ENCODE measurements at places on chromosomes 3 and 15.

GRCh38 chr15:79923079-79923514, 26.3 kb upstream of the MTHFS start:
- peak; percentile 82 for DNase-seq

DNA sequence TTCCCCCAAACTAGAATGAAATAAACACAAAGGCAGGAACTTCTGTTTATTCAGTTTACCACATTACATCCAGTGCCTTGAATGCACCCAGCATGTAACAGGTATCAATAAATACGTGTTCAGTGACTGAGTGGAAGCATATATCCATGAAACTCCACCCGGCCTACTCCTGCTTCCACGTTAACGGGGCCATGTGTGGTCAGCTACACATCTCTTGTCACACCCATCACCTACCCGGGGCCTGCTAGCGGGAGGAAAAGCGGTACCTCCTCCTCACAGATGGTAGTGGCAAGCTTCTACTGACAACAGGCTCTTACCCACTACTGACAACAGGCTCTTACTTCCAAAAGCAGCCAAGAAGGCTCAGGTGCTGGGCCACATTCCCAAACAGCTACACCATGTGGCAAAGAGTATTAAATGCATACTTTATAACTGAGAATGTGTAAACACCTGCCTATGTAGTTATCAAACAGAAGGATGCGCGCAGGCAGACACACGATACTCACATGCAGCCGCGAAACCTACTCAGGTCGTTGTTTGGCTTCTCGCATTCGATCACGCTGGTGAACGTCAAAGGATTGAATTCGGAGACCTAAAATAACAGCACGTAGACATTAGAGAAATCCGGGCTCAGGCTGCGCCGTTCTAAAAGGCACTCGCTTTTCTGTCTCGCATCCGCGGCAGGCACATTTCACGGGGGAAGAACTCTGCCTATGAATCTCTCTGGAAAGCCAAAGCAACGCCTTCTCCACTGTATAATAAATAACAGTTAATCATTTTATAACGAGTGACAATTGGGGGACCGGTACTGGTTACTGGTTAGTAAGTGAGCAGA, 127.4 kb downstream of the ATP10A start:
- no peak for DNase-seq

DNA sequence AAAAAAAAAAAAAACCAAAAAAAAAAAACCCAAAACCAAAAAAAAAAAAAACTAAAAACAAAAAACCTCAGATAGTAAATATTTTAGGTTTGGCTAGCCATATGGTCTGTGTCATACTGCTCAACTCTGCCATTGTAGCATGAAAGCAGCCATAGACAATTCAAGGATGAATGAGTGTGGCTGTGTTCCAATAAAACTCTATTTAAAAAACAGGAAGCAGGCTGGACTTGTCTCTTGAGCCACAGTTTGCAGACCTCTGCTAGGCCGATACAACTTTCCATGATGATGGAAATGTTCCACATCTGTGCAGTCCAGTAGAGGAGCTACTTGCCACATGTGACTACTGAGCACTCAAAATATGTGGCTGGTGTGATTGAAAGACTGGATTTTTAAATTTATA, 11.1 kb downstream of the EFCAB12 start:
- no peak for DNase-seq

DNA sequence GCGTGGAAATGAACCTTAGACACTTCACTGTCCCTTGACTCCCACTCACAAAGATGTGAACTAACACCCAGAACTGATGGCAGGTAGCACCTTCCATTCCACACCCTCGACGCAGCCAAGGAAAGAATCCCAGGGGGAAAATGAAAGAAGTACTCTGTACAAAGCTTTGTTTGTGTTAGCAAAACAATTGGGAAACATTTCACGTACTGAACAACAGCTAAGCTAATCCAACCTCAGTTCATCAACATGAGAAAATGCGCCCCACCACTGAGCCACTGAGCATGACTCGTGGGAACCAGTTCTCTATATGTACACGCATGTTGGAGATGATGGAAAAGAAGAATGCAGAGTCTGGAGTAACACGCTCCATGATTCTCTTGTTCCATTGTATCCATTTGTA, 32.0 kb downstream of the CORO2B start:
- no peak for DNase-seq

- DNase-seq, result peak; percentile 54
These were observed 44.0 kb downstream of the EIF4E3 start for GRCh38 chr3:71681224-71681668.

DNA sequence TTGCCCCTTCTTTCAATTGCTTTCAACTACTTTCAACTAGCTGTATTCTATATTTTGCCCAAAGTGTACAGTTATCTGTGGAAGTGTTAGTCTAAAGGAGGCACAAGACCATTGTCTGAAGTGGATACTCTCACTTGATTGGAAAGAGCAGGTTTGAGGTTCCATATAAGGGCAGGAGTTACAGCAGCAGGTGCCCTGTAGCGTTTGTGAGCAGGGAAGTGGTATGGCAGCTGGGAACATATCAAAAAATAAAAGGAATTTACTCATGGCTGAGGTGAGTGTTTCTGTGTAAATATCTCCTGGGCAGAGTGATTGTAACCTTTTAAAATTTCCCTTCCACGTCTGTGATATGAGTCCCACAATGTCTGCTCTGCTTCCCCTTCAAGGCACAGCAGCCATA, 38.5 kb upstream of the DNAJC13 start:
- DNase-seq, result no peak

- DNase-seq, result no peak
These were observed 135.3 kb downstream of the PCCB start for GRCh38 chr3:136385457-136385856.

- no peak for DNase-seq
These were observed 75.5 kb downstream of the MRPL46 start for GRCh38 chr15:88391700-88392099.

- no peak for DNase-seq
These were observed 76.6 kb downstream of the SLCO3A1 start for GRCh38 chr15:91930092-91930491.

DNA sequence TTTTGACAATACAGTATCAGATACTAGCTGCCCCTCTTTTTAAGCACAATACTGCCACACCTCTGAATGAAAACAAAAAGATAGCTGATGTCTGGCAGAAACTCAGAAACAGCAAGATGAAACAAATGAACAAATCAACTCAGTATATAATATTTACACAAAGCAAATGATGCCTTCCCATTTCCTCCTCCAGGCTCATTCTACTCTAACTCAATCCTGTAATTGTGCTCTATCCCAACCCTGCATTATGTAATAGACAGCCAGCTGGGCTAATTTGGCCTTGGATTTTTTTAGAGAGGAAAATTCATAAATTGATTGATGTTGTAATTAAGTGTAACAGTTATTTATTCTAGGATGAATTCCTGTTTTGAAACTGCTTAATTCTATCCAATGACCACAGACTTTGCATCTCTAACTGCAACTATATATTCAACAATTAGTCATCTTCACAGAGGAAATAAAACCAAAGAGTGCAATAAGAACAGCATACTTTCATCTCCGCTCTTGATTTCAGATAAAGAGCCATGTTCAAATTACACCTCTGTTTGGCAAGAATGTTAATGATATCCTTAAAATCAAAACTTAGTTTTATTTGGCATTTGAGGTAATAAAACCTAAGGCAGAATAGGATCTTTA, 6.1 kb downstream of the ATG3 start:
- no peak for DNase-seq

- no peak for DNase-seq
These were observed 9.2 kb upstream of the EPHA3 start for GRCh38 chr3:89098173-89098572.

DNA sequence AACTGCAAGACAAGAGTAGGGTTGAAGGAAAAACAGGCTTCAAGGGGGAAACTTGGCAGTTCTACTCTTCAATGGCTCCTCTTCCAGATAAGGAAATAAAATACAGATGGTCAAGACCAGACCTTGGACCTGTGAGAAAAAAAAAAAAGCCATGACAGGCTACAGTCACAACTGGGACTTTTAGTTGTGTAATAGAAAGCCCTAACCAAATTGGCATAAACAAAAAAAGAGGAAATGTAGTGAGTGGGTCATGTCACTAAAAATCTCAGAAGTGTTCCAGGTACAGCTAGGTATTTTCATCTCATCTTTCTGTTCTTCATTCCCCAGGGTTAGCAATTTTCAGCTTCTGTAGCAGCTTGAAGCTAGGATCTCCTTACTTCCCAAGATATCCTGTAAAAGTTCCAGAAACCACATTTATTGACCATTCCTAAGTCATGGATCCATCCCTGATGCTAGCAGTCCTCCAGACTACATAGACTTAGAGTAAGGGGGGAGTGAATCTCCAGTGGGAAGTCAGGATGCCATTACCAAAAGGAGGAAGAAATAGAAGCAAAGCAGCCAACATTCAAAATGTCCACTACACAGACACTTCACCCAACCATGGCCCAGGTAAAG, 61.0 kb upstream of the CSTA start:
- no peak for DNase-seq

- DNase-seq, result no peak
These were observed 124.3 kb upstream of the EIF1B start for GRCh38 chr3:40185029-40185695.

DNA sequence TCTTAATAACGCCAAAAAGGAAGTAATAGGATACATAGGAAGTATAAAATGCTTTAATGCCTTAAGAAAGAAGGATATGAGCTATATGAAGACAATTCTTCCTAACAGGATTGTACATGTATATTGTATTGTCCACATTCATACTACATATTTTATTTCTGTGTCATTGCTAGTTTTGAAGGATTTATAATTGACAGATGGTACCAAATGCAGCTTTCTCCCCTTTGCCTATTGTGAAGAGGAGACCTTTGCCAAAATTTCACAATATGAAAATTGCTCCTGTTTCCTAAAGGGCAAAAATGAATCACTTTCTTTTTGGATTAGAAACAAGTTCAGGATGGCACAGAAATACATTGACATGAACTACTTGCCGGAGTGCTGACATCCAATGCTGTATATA, 34.8 kb upstream of the EOMES start:
- DNase-seq, result no peak

DNA sequence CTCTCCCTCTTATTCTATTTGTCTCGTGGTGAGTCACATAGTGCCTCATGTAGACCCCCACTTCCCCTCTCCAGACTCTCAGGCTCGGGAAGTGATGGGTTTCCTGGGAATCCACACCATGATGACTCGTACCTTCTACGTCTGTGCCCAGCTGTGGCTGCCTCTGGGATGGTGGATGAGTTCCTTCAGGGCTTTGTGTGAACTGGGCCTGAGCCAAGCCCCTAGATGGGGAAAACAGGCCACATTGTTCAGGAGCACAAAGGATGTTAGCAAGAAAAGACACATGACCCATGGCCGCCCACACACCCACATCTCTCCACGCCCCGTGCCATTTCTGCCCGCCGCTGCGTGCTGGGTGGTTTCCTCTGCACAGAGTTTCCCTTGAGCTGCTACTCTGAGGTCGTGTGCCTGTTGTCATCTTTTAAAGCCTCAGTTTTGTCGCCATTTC, 10.5 kb downstream of the ISG20 start:
- DNase-seq, result peak; percentile 84

DNA sequence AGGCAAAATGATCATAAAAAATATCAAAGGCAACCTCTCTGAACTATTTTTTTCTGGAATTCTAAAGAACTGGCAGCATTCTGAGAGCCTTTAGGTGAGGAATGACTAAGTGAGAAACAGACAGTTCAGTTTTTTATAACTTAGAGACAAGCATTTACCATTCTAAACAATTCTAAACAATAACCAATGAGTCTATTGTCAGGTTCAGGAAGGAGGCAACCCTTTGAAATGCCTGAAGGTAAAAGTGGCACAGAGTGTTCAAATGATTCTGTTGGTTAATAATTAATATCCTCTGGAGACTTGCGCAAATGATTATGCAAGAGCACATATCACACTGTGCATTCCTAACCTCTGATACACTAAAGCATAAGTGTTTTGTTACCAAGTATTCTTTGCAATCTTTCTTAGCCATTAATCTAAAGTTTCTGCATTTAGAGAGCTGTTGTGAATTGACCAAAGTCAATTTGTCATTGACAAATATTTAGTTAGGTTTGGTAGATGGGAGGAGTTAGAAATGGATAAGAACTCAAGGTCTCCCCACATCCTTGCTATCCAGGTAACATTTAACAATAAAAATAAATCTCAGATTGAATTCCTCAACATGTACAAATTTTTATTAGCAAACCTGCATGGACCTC, 9.2 kb upstream of the TGFBR2 start:
- no peak for DNase-seq

GRCh38 chr3:41907330-41908073, 54.4 kb downstream of the ULK4 start:
- DNase-seq, result no peak

GRCh38 chr15:58355382-58355971, 76.3 kb upstream of the LIPC start:
- no peak for DNase-seq

DNA sequence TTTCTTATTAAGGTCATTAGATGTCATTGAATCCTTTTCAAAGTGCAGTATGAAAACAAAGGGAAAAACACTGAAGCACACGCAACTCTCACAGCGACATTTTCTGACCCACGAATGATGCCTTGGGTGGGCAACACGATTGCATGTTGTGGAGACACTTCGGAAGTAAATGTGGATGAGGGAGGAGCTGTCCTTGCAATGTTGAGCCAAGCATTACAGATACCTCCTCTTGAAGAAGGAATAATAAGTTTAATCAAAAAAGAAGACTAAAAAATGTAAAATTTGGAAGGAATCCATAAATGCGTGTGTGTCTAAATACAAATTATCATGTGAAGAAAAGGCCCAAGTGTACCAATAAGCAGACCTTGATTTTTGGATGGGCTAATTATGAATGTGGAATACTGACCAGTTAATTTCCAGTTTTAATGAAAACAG, 16.9 kb downstream of the THBS1 start:
- no peak for DNase-seq

- no peak for DNase-seq
These were observed 60.7 kb downstream of the GSK3B start for GRCh38 chr3:120033596-120033995.

DNA sequence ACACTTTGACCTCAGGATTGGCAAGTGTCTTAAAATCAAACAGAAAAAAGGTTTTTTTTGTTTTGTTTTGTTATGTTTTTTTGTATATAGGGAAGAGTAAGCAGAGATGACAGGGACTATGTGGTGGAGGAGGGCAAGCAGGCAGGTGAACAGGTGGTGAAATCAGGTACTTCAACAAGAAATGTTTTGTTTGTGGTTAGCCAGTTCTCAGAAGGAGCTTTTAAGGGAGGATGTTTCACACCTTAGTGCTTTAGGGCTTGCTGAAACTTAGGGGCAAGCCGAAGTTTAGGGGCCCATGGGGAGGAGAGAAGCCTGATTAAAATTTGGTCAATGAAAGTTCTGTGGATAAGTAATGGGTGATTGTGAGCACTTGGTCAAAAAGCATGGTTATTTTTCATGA, 370.7 kb upstream of the SLCO3A1 start:
- DNase-seq, result no peak

- no peak for DNase-seq
These were observed 48.3 kb downstream of the SLC6A20 start for GRCh38 chr3:45748068-45748467.

DNA sequence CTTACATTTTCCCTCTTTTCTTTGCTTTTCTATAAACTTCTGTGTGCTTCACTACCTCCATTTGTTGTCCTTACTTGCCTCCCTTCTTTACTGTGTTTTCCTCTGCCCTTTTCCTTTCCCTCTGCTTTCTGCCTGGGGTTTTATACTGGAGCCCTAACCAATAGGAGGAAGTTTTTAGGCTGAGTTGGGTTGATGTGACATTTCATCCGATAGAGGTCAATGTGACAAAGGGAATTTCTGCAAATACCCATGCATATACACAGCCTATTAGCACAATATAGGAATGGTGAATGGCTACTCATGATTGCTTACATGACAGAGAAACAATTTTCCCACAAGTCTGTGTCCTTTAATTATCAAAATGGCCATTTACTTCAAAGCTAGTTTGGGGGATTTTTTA, 153.0 kb upstream of the ARPP21 start:
- DNase-seq, result no peak

Measured in activated T-cell treated with anti-CD3 and anti-CD28 coated beads, Interleukin-2, amount 50 U/mL, for 24 hours (primary cell).